ENCODE measurements at places on chromosomes 16 and 17. TPM values are rescaled to one million over a fixed set of nuclear protein-coding genes. Genes with fewer than 3 reads are reported as not detected.

The PTRH2 gene
- total RNA-seq = 24.1 TPM

The CDRT15L2 gene
- total RNA-seq = not detected

The KRT36 gene
- not detected for total RNA-seq

The SLC16A13 gene
- total RNA-seq = 5.4 TPM

The CD79B gene
- total RNA-seq = not detected

The HOXB9 gene
- total RNA-seq = not detected

The ETV4 gene
- 1.1 TPM for total RNA-seq

The VPS9D1 gene
- 20.3 TPM for total RNA-seq

The LRRC36 gene
- not detected for total RNA-seq

The TOX3 gene
- not detected for total RNA-seq

All from chondrocyte (in vitro differentiated cells).